ENCODE measurements at places on chromosomes 7 and 10.
A peak's percentile ranks its signal among the peaks of the same experiment; 100 is the strongest.

- DNase-seq = no peak
Observed at GRCh38 chr7:37728747-37729146, 45.2 kb downstream of the GPR141 start.

GRCh38 chr10:54869022-54869421 lies 68.0 kb upstream of the PCDH15 start:
- DNase-seq = no peak

DNA sequence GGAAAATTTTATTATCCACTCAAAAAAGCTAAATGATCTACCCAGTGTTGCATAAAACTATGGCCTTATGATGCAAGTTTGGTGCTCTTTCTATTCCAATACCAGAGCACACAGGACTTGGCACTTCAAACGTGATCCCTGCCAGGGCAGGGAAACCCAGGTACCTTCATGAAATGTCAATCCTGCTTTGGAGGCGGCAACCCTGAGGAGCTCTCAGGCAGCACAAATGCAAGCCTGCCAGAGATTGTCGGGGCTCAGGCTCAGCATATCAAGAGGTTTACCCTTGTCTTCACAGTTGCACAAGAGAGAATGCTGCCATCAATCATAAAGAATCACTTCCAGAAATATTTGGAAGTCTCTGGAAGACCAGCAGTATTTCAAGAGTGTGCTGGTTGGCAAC lies 151.5 kb downstream of the GLI3 start:
- DNase-seq = no peak

- DNase-seq = no peak
Observed at GRCh38 chr10:33352175-33352574, 17.7 kb upstream of the NRP1 start.

DNA sequence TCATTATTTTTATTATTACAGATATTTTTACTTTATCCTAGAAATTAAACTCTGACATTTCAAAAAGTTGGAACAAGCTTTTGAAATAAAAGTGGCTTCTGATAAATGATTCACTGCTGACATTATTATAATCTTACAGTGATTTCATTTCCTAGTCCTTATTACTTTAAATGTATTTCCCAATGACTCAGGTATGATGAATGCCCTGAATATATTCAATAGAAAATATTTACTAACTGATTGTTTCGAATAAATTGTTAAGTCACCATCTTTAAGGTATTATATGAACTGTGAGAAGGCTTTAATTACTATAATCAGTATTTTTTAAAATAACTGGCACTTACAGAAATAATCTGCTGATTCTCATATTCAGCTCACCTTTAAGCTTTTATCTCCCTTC lies 21.6 kb downstream of the DKK1 start:
- no peak for DNase-seq

DNA sequence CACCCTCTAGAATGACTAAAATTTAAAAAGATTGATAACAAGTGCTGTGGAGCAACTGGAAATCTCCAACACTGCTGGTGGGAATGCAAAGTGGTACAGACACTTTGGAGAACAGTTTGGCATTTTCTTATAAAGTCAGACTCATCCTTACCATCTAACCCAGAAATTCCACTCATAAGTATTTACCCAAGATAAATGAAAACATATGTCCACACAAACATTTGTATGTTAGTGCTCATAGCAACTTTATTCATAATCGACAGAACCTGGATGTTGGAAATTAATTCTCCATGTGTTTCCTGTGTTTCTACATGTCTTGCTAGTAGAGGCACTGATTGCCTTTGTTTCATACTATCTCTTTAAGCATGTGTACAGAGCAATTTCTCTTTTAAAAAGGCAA lies 282.4 kb downstream of the AHR start:
- DNase-seq = no peak

DNA sequence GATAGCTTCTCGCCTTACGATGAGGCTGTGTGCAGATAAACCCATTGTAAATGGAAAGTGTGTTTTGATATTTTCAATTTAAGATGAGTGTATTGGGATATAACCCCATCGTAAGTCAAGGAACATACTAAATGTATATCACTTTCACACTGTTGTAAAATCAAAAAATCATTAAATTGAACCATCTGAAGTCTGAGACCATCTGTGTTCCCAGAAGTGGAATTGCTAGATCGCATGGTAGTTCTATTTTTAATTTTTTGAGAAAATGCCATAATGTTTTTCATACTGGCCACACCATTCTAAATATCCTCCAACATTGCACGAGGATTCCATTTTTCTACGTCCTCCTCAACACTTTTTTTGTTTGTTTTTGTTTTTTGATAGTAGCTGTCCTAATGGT lies 209.1 kb upstream of the MTPN start:
- DNase-seq = no peak

DNA sequence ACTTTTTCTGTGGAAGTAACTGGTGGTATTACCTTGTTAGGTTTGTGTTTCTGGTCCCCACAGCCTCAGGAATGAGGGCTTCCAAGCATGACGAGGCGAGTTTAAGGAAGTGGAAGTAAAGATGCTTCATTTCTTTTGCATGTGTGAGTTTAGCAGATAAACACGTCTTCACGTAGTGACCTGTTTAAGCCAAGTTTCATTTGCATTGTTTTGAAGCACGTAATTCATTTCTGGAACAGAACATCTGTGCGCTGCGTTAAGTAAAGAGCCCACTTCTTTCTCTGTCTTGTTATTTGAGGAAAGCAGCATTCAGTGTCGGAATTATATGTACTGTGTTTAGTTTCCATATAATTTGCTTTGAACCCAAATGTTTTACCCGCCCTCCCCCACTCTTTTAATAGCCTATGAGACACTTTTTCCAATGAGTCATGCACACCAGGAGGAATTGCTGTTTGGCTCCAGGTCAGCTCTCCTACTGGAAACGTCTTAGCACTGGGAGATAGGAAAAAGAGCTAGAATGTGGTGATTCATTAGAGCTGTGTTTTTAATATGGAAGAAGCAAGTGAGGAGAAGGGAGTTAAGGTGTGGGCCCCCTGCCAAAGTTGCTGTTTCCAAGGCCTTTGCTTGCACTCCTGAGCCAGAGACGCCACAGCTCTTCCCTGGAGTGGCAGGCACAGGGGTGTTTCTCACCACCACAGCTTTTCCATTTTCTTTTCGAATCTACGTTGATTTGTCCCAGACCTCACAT lies 36.7 kb downstream of the BTBD16 start:
- peak; percentile 71 for DNase-seq

GRCh38 chr7:114293289-114294012 lies 121.2 kb upstream of the FOXP2 start:
- DNase-seq = no peak

DNA sequence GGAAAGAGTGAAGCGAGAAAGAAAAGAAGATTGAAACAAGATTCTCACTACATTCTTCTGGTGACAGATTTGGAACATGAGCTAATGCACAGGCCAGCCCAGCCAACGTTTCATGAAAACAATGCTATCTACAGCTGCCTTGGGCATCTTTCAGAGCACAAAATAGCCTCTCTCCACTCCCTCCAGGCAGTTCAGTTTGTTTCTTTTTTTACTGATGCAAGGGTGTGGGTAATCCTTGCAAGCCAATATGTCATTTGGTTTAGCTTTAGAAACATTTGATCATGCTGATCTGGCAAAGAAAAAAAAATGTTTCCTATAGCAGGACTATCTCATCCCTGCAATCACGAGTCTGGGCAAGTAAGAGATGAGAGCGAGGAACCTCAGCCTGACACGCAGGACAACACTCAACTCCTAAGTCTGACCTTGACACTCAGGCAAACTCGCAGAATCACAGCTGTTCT lies 35.9 kb downstream of the SVIL start:
- DNase-seq = peak; percentile 37

DNA sequence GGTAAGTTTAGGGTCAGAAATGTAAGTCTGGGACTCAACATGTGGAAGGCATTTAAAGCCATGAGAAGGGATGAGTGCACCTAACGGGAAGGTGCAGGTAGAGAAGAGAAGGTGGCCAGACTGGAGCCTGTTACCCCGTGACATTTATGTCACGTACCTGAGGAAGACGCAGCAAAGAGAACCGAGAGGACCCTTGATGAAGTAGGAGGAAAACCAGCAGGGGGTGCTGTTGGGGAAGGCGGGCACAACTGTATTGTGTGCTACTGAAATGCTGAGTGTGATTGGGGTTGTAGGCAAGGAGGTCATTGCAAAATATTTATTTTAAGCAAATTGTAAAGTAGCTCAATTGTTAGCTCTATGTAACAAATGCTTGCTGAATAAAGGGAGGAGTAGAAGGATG lies 338.2 kb upstream of the PRKCQ start:
- peak; percentile 35 for DNase-seq

GRCh38 chr7:77653572-77653971 lies 42.7 kb upstream of the RSBN1L start:
- DNase-seq = no peak

DNA sequence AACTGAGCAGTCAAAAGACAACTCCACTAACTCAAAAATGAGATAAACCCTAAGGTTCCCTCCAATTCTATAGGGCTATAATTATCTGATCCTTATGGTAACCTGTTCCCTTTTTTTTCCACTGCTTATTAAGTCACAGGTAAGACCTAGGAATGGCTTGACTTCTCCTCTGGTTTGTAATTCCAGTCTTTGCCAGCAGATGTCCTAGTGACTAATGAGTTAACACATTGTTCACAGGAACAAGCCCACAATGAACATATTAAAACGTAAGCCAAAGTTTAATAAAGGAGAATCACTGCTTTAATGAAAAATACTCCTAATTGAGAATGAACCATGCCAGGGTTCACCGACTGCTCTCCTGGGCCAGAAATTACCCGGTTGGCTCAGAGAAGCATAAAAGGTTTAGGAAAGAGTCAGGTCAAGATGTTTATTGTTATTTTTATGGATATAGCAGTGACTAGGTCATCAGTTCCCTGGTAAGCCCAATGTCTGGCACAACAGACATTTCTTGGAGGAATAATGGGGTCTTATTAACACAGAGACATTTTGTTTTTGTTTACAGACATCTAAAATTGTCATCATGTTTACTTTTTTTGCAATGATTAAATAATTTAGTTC lies 120.1 kb downstream of the ELAPOR2 start:
- peak; percentile 59 for DNase-seq

GRCh38 chr10:97633921-97634320 lies 621 bp upstream of the MORN4 start:
- no peak for DNase-seq

- DNase-seq = no peak
Observed at GRCh38 chr7:45026984-45027773, 27.2 kb downstream of the CCM2 start.

GRCh38 chr7:72466797-72467196 lies 54.7 kb upstream of the CALN1 start:
- no peak for DNase-seq

DNA sequence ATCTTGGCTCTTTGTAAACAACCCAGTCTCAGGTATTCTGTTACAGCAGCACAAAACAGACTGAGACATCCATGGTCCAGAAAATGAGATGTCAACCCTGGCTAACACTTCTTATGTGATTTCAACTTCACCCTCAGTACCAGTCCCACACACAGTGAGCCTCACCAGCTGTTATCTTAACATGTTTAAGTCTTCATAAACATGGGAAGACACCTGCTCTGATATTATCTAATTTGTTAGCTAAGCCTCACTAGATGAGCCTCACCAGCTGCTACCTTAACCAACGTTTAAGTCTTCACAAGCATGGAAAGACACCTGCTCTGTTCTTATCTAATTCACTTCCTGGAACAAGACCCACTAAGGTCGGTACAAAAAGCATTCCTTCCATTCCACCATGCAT lies 130.8 kb downstream of the CALN1 start:
- no peak for DNase-seq

GRCh38 chr7:17985473-17986239 lies 42.0 kb downstream of the PRPS1L1 start:
- DNase-seq = no peak
